ENCODE measurements at places on chromosomes 1 and 21.
A peak's percentile ranks its signal among the peaks of the same experiment; 100 is the strongest.

- DNase-seq: no peak
Observed at GRCh38 chr1:35674111-35674510, 32.8 kb upstream of the PSMB2 start.

GRCh38 chr21:43810505-43811261 lies 21.3 kb downstream of the RRP1 start:
- DNase-seq: peak; percentile 84

- DNase-seq: peak; percentile 76
Observed at GRCh38 chr1:18100491-18101063, 7.0 kb upstream of the IGSF21 start.

DNA sequence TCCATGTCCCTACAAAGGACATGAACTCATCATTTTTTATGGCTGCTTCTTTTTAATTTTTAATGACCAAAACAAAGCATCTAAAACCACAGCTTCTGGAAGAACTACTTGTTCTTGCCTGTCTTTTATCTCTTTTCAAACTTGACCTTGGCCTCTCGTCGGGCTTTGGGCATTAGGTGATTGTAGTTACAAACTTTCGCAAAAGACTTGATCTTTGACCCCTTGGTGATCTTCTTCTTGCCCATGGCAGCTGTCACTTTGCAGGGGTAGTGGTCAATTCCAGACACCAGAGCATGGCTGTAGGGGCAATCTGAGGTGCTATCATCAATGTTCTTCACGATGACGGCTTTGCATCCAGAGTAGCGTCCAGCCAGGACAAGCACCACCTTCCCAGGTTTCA lies 67.8 kb downstream of the EPB41 start:
- DNase-seq: no peak

GRCh38 chr1:91673613-91674012 lies 173.0 kb downstream of the CDC7 start:
- no peak for DNase-seq

GRCh38 chr1:220786337-220787068 lies at the start of gene MTARC1:
Gene MTARC1, plus strand, starts transcription at chr1:220786913. Its CDS starts 32 bp downstream, at chr1:220786945.
- peak; percentile 75 for DNase-seq

DNA sequence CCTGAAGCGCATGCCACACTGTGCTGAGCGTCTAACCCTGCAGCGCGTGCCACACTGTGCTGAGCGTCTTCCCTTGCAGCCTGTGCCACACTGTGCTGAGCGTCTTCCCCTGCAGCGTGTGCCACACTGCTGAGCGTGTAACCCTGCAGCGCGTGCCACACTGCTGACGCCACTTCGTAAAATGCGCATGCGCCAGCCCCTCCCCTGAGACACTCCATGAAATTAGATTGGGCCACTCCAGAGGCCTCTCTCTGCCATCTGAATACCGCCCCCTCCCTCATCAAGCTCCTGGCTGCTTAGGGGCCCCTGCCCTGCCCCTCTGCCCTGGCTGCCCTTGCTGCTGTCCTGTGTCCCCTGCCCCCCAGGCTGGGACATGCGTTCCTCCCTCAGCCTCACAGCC lies 84.8 kb downstream of the POFUT2 start:
- DNase-seq: no peak

DNA sequence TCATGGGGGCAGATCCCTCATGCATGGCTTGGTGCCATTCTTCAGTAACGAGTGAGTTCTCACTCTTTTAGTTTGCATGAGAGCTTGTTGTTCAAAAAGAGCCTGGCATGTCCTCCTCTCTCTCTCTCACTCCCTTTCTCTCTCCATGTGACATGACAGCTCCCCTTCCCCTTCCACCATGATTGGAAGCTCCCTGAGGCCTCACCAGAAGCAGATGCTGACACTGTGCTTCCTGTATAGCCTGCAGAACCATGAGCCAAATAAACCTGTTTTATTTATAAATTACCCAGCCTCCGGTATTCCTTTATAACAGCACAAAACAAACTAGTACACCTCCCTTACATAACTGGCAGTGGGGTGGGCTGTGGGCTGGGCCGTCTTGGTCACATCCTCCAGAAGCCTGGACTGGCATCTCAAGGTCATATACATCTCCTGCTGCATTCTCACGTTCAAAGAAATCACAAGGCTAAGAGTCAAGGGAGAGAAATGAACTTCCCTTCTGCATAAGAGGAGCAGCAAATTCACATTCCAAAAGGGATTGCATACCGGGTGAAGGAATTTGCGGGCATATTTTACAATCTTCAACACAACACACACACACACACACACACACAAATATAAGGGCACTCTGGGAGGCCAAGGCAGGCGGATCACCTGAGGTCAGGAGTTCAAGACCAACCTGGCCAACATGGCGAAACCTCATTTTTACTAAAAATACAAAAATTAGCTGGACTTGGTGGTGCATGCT lies 2.3 kb upstream of the CCSAP start:
- DNase-seq: no peak

GRCh38 chr1:10514490-10515235 lies 39.9 kb downstream of the PEX14 start:
- DNase-seq: peak; percentile 86

DNA sequence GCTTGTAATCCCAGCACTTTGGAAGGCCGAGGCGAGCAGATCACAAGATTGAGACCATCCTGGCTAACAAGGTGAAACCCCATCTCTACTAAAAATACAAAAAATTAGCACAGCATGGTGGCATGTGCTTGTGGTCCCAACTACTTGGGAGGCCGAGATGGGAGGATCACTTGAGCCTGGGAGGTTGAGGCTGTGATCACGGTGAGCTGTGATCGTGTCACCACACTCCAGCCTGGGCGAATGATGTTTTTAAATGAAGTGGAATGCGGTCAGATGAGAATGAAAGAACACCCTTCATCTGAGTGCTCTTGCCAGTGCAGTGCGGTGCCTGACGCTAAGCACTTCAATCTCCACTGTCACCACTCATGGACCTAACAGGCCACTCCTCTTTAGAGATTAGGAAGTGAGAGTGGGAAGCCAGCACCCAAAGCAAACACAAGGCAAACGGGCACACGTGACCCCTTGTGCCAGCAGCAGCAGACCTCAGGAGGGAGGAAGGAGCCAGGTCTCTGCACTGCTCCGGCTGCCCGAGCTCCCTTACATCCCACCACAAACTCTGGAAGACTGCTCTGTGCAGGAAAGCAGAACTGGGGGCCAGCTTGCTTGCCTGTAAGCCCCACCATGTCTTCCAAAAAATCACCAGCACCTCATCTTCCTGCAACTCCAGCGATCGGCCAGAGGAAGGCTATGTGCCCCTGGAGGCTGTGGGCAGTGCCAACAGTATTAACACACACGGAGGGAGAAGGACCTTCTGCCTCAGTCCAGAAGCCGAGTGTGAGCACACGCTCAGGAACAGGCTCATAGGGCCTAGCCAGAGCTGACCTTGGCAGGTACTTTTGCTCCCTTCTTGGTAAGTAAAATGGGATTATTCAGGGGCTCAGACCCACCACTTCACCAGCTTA lies 9.7 kb downstream of the CTNNBIP1 start:
- no peak for DNase-seq

GRCh38 chr1:156717351-156717750 lies 10.9 kb upstream of the METTL25B start:
- peak; percentile 45 for DNase-seq

- peak; percentile 19 for DNase-seq
Observed at GRCh38 chr1:180269645-180270529, 39.8 kb downstream of the LHX4 start.

DNA sequence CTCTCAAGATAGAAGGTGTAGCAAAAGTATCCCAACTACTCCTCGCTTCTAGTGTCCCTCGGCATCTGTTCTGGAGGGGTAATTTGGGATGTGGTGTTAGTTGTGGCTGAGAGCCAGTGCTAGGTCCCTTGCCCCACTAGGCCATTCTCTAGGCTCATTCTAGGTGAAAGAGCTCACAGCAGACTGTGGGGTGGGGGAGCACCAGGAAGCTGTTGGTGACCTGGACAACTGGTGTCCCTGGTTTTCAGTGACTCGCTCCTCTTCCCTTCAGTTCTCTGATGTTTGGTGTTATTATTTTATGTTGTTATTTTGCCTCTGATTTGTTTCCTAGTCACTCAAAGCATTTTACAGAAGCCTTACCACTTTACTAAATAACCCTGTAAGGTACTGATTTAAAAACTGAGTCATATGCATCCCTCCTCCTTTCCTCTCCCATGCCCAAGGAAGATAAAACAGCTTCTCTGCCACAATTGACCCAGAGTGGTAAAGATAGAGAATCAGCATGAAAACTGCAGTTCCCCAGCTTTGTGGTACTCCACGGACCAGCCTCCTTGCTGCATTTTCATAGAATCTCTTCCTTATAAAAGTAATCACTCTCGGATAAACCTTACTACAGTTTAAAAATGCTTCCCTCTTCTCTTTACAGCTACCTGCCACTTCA lies 14.1 kb downstream of the DYRK3 start:
- DNase-seq: no peak

GRCh38 chr1:12502336-12503109 lies 115.5 kb downstream of the DHRS3 start:
- no peak for DNase-seq

- DNase-seq: no peak
Observed at GRCh38 chr1:158035976-158036583, 42.6 kb downstream of the KIRREL1 start.

DNA sequence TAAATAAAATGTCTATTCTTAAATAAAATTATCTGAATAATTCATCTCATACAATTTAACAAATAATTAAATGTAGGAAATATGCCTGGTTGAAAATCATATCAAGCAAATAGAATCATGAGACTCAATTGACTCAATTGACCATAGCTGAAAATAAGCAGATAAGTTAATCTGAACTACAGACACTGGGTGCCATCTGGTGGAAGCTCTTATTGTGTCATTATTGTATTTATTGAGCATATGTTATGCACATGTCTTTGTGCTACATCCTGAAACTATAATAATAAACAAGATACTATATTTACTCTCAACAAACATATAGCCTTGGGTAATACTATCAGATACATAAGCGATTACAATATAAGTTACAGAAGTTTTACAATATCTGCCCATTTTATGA lies 41.0 kb downstream of the BRINP3 start:
- DNase-seq: peak; percentile 55

DNA sequence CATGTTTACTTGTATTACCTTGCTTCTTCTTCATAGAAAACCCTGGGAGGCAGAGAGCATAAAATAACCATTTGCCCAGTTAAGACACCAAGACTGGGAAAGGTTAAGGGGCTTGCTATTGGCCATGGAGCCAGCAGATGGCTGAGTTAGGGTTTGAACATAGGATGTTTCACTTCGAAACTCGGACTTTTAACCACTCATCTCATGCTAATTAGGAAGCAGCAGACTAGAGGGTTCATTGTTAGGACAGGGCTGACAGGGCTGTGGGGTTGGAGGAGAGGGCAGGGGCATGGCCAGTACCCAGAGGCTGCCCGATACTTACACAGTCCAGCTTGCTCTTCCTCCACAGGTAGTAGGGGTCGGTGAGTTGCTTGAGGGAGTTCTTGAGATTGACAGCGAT lies 17.0 kb downstream of the SLC26A9 start:
- no peak for DNase-seq

DNA sequence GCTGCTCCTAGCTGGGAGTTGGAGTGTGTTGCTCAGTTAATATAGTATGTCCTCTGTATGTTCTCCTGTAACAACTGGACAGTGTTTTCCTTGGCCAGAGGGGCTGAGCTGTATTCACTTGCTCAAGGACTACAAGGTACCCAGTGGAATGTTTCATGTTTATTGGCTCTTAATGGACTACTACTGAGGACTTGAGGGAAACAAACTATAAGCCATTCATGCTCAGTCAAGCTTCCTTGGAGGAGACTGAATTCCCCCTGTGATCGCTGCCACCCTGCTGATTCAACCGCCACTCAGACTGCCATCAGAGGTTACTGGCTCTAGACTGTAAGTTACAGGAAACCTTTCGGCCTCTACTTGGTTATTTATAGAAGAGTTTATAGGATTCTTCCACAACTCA lies 166.6 kb downstream of the ZC3H11B start:
- DNase-seq: no peak

GRCh38 chr1:203480525-203481084 lies 5.0 kb downstream of the PRELP start:
- DNase-seq: peak; percentile 71

DNA sequence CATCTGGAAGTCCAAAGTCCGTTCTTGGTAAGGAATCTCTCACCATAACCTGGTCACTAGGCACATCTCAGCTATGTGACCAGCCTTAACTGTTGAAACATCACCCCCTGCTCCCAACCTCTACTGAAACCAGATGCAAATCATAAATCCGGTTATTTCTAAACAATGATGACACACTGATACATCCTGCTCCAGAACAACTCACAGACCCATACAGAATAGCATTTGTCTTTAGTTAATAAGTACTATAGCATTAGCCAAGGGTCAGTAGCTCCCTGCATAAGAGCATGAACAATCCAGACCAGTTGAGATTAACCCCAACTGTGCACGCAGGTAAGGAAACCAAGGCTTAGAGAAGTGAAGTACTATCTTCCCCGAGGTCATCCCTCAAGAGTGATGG lies 38.0 kb upstream of the KCTD3 start:
- no peak for DNase-seq

- no peak for DNase-seq
Observed at GRCh38 chr21:35338881-35339632, 290.0 kb upstream of the RUNX1 start.

GRCh38 chr1:160494620-160495019 lies 28.4 kb downstream of the SLAMF6 start:
- DNase-seq: no peak

- no peak for DNase-seq
Observed at GRCh38 chr1:216653001-216653400, 70.2 kb downstream of the ESRRG start.

DNA sequence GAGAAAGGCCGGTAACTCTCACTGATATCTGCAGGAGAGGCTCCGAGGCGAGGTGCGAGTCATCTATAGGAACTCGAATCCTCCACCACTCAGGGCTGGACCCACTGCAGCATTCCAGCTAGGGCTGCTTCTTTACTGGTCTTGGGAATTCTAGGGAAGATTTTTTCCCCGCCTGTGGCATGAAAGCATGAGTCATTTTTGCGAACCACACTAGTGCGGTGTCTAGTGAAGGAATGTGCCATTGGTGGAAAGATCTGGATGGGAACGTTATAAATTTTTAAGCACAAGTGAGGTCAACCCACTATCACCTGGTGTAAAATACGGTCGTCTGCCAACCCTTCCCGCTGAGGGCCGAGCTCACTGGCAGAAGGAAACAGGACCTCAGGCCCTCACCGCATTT lies 49.7 kb downstream of the SYF2 start:
- DNase-seq: no peak

- DNase-seq: no peak
Observed at GRCh38 chr21:27639286-27639685, 672.4 kb upstream of the ADAMTS5 start.

GRCh38 chr1:38608202-38608864 lies 251.2 kb downstream of the RRAGC start:
- DNase-seq: no peak

GRCh38 chr1:35931446-35932157 lies 697 bp downstream of the AGO3 start:
- DNase-seq: no peak
